ENCODE measurements at places on chromosomes 1 and 21.

GRCh38 chr1:24323281-24323680 is 4.1 kb downstream of the GRHL3 start:
- no peak for DNase-seq

DNA sequence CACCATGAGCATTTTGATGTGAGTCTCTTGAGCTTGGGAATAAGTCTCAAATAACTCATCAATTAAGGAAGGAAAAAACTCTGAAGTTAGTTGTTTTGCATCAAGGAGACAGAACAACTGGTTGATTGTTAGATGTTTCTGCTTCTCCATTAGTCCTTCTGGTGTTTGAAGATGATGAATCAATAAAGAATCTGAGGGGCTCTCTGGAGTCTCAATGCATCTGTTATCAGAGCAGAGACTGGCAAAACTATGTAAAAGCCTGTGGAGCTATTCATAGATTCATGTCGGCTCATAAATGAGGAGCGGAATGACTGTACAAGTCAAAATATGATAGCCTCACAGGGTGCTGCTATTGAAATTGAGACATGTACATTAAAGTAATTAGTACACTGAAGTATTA is 73.3 kb upstream of the ZC3H11B start:
- no peak for DNase-seq

DNA sequence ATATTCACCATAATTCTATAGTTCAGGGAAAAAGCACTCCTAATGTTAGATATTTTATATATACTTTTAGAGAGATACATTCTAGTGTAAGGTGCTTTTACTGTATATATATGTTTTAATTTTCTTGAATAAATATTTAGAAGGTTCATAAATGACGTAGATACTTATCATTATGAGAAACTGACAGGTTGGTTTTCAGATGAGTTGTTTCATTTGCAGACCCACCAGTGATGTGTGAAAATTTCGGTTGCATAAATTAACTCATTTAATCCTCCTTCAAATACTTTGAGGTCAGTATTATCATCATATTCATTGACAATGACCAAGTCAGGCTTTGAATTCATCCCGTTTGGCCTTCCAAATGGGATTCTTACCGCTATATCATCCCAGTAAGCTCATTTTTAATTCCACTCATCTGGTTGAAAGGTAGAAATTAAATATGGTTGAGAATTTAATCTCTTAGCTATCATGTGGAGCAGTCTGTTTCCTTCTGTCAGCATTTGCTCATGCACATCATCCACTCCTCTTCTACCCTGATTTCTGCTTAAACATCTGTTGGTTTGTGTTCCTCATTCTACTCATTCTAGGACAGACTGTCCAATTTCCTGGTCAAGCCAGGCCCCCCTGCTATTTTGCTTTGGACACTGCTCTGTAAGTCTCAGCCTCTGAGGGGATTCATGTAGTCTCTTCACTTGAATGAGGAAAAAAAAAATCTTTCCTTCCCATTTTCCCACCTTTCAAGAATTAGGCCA is 1156.6 kb downstream of the PLA2G4A start:
- DNase-seq, result no peak

- DNase-seq, result peak; percentile 39
Measured at GRCh38 chr1:208036106-208036808, 125.3 kb upstream of the CD34 start.

DNA sequence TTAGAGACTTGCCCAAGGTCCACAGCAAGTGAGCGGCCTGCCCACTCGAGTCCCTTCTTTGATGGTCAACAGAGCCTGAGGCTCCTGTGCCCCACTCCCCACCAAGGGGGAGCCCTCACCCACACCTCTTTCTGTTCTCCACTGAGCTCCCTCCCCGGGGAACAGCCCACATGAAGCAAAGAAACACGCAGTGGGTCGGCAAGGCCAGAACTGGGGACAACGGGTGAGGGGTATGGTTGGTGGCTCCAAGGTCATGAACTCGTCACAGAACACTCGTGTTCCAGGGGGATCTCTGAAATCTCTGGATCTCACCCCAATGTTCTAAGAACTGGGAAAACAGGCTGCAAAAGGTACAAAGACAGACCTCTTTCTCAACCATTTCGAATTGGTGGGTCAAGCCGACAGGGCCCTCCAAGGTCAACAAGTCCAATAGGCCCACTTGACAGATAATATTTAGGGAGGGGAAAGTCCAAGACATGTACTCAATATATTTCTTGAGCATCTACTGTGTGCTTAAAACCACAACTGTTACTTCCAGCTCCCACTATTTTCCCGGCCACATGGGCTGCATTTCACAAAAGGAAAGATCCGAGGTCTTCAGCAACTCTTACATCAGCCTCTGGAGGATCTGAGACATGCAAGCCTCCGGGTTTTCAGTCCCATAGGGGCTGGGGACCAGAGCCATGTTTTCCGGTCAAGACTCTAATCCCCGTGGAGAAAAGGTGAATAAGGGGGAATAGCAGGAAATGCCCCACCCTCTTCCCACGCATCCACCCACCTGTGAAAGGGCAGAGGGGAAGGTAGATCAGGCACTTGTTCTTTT is 1.1 kb upstream of the RAP1GAP start:
- DNase-seq, result no peak

- DNase-seq, result no peak
Measured at GRCh38 chr1:163258181-163258580, 55.5 kb upstream of the RGS5 start.

DNA sequence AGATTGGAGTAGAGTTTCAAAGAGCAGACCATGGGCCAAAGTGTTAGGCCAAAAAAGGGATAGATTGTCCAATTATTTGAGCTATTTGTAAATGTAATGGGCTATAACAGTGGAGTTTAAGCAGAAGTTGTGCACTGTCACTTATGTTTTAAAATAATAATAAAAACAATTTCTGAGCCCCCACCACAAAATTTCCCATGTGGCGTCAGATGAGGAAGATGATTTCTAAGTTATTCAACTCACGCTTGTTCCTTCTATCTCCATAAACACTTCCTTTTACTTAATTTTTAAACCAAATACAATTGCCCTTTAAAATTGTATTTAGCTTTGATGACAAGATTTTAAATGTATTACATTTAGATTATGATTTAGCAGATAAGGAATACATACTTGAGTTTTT is 330.0 kb downstream of the PTPRC start:
- no peak for DNase-seq

- peak; percentile 61 for DNase-seq
Measured at GRCh38 chr1:84847253-84848250, 45.5 kb downstream of the LPAR3 start.

GRCh38 chr1:93969887-93970286 is 60.7 kb upstream of the GCLM start:
- DNase-seq, result no peak

DNA sequence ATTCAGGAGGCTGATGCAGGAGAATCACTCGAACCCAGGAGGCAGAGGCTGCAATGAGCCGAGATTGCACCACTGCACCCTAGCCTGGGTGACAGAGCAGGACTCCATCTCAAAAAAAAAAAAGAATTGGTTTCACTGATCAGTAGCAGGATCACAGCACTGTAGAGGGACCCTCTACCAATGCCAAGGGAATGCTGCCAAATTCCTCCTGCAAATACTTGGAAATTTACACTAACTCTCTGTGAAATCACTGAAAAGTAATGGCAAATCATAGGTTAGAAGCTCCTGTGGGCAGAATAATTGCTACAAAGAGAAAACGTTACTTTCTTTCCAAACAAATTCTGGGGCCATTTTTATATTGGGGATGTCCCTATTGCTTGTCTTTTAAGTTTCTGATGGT is 6.7 kb upstream of the GPR25 start:
- DNase-seq, result no peak

DNA sequence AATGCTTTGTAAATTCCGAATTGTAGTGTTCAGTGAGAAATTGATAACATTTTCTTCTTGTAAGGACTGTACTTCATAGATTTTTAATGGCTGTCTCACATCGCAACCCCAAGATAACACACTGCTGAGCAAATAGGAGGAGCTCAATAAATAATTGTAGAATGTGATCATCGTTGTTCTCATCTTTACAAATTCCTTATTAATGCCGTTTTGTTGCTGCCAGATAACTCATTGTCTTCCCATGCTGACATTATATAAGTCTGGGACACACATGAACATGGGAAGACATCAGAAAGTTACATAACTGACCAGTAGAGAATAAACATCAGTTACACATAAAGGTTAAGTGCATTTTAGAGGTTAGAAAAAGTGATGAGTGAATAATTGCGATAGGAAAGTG is 46.4 kb upstream of the TSPAN2 start:
- peak; percentile 6 for DNase-seq

GRCh38 chr1:222124602-222125001 is 382.7 kb upstream of the DUSP10 start:
- no peak for DNase-seq

DNA sequence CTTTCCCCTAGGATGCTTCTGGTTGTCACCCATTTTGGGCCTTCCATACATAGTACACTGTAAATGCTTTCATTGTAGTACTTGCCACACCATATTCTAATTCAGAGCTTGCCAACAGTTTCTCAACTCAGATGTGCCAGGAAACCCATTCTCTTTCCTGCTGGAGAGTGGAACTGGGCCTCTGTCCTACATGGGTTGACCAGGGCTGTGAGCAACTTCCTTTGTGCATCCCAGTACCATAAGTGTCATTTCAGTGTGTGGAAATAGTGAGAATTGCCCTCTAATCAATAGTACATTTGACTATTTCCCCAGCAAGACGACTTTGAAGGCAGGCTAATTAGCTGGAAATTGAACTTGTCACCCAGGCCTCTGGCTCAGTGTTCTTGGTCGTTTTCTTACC is 74.8 kb downstream of the MTR start:
- DNase-seq, result no peak

DNA sequence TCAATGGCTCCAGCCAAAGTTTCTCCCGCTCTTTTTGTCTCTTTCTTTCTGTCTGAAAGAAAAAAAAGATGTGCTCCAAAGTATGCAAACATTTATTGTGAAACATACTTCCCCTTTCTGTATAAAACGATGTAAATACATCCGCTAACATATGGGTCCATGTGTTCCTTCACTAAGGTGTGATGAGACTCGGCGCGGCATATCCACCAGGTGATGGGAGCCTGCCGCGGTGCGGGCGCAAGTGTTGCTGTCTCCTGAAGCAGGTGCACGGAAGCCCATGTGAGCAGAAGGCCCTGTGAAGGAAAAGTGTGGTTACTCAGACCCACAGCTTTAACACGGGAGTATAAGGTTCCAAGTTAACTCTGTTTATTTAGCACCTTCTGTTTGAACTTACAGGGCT is 466.6 kb upstream of the C1orf87 start:
- no peak for DNase-seq

DNA sequence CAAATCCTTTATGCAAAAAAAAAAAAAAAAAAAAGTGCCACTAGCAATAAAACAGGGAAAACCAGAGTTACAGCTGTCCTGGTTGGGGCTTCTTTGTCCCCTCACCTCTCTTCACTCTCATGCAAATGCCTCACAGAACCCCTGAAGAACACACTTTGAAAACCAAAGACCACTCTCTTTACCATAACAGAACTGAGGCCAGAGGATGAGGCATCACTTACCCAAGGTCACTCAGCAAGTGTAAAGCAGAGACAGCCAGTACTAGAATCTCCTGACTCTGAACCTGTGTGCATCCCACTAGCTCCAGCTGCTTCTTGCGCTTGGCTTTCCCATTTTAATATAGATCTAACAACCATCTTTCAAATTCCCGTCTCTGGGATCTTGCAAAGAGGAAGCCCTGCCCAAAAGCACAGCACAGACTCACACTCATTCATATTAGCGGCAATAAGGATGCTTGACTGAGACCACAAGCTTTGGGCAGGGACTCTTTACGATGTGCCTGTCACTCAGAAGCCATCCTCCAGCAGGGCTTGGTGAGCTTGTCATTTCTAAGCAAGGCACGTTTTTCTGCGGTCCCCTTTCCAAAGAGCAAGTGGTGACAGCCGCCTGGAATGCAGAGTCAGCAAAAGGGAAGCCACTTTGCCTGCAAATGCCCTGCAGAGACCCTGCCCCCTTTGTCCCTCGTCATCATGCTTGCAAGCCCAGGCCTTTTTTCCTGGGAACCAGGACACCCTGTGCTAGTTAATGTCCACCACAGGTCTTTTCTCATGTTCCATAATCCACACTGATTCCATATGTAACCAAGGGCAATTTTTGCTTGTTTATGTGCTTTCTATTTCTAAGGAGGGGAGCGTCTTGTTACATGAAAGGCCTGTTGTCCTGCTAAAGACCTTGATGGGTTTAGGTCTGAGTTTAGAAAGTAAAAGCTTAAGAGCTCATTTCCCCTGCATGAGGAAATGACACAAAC is 76.5 kb upstream of the NFIA start:
- DNase-seq, result no peak

DNA sequence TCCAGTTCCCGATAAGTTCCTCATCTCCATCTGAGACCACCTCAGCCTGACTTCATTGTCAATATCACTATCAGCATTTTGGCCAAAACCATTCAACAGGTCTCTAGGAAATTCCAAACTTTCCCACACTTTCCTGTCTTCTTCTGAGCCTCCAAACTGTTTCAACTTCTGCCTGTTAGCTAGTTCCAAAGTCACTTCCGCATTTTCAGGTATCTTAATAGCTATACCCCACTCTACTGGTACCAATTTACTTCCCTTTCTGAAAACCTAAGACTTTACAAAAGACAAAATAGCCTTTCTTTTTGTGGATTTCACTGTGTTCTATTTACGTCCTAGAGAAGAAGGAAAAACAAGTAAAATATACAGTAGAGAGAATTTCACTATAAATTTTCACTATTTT is 147.0 kb upstream of the FMN2 start:
- DNase-seq, result no peak

DNA sequence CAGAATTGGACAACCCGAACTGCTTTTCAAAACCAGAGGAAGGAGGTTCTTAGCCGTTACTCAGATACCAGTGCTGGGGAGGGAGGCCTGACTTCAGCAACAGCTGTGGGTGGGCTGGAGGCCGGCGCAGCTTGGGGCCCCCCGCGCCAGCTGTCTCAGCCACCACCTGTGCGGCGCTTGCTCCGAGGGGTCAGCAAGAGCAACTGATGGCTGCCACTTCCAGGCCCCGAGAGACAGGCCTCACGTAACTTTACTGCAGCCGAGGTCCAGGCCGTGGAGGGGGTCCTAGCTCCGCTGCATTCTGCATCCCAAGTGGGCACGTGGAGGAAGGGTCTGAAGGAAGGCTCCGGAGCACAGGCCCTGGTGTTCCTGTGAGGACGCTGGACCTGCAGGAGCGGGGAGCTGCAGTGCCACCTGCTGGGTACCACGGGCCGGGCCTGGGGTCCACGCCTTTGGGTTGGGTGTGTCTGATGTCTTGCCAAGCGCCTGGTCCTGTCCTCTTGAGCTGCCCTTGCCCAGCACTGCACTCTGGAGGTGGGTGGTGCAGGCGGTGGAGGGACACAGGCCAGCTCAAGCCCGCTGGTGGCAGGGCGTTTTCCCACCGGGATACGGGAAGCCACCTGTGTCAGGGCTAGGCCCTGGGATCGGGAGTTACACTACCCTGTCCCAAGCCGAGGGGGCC is 9.8 kb downstream of the THAP3 start:
- peak; percentile 22 for DNase-seq

GRCh38 chr21:44283948-44284347 is 1.7 kb upstream of the AIRE start:
- DNase-seq, result no peak

- DNase-seq, result no peak
Measured at GRCh38 chr1:202958544-202959275, 598 bp upstream of the ADIPOR1 start.
